ENCODE measurements at places on chromosomes 7 and 10.
A peak's percentile ranks its signal among the peaks of the same experiment; 100 is the strongest.

- no peak for DNase-seq
Measured at GRCh38 chr7:25545124-25546008, 317.1 kb upstream of the NPVF start.

- no peak for DNase-seq
Measured at GRCh38 chr10:88162852-88163251, 299.4 kb downstream of the PTEN start.

DNA sequence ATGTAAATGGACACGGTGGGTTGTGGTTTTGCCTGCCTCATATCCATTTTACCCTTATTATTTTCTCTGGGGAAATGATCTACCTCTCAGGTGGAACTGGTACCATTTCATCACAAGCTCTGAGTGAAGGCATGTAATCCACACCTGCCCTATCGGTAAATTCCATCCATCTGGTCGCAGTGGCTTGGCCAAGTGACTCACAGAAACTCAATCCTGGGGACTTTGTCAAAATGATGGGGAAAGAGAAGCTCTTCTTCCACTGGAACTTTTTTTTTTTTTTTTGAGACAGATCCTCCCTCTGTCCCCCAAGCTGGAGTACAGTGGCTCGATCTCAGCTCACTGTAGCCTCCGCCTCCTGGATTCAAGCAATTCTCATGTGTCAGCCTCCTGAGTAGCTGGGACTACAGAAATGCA is 48.2 kb upstream of the ANKRD1 start:
- DNase-seq = no peak

DNA sequence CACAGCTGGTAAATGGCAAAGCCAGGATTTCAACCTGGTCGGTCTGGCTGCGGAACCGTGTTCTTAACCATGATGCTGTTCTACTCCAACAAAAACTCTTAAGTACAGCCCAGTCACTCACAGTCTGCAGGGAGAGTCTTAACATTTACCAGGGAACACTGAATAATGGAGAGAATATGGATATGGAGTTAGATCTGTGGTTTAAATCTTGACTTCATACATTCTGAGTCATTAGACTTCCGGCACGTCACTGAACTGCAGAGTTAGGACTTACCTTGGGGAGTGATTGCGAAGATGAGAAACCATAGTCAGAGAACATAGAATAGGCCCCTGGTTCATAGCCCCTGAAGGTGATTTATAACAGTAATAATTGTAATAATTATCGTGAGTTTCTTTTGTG is 61.7 kb downstream of the ADRA2A start:
- DNase-seq = no peak

DNA sequence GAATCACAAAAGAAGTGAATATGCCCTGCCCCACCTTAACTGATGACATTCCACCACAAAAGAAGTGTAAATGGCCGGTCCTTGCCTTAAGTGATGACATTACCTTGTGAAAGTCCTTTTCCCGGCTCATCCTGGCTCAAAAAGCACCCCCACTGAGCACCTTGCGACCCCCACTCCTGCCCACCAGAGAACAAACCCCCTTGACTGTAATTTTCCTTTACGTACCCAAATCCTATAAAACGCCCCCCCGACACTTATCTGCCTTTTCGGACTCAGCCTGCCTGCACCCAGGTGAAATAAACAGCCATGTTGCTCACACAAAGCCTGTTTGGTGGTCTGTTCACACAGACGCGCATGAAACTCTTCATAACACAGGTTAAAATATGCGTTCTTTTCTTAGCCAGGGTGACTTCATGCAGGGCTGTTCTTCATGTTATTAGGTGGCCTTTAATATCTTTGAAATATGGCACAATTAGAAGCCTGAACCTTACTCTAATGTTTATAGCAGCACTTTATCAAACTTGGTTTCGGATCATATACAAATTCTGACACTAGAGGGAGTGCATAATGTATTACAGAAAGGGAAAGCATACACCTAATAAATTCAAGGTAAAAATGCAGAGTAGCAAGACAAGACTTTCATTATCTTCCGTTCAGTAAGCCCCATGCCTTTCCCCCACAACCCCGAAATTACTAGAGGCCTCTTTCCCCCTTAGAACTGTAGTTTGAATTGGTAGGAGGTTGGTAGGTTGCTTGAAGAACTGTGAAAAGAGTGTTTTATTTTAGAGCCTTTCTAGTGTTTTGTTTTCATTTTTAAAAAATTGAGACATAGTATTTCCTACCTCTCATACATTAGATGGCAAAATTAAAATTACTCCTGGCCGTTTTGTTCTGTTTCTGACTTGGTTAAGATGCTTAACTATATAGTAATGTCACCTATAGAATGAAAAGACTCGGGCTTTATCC is 117.9 kb downstream of the NPY start:
- peak; percentile 31 for DNase-seq

DNA sequence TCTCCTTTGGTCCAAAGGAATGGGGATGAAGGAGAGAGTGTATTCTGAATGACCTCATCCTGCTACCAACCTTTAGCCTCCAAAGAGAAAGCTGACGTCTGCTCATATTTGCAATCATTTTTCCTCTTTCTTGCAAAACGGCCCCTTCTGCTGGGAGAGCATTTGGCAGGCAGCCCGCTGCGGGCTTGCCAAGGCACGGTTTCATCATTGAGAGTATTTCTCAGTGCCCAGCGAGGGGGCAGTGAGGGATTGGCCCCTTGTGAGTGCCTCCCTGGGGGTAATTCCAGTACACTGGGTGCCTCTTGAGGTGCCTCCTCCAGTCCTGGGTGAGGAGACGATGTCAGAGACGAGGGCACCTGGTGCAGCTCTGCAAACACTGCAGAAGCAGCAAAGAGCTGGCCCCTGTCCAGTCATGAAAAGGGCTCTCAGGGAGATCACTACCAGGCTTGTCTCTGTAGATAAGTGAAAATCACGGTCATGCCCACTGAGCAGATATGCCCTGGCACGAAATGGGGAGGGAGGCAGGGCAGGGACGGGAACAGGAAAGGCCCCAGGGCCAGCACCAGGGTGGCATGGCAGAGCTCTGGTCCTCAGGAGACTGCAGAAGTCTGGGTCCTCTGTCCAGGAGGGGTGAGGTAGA is 48.7 kb upstream of the SHH start:
- DNase-seq = no peak

DNA sequence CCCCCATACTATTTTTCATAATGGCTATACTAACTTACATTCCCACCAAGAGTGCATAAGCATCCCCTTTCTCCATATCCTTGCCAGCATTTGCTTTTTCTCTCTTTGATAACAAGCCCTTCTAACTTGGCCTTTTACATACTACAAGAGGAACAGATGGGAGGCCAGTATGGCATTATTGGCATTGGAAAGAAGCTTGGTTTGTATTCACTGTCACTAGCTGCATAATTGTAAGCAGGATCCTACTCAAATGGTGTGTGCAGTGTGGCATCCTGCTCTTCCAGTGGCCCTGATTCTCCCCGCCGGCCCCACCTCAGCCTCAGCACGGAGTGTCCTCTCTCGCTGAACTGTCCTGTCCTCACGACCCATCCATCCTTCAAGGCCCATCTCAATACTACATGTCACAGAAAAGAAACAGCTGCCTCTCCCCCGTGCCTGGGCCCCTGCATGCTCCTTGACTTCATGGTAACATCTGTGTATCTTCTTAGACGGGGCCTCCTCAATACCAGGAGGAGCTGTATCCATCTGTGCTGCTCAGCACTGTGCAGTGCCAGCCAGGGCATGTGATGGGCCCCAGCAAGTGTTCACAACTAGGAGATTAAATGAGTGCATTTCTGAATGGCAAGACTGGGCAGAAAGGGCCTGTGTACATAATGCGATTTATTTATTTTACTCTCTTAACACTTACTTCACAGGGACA is 205.2 kb downstream of the COBL start:
- DNase-seq = no peak

- no peak for DNase-seq
Measured at GRCh38 chr7:40673285-40673684, 538.5 kb downstream of the SUGCT start.

DNA sequence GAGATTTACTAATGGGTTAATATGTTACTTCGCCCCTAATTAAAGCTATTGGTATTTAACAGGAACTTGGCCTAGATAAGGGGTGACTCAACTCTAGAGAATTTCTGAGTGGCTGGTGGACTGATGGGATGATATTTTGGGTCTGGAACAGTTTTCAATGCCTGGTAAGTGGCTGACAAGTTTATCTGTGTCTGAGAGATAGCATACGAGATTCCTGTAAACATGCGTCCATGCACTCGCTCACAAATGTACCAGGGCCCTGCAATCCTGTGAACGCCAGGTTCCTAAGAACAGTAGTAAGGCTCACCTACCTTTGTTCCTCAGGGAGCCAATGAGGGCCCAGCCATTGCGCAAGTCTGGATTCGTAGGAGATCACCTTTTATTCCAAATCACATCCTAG is 683.8 kb upstream of the ANKRD30A start:
- DNase-seq = no peak

- no peak for DNase-seq
Measured at GRCh38 chr7:111392294-111392693, 170.0 kb downstream of the IMMP2L start.

- no peak for DNase-seq
Measured at GRCh38 chr7:122269241-122269640, 35.3 kb downstream of the FEZF1 start.

- no peak for DNase-seq
Measured at GRCh38 chr10:49508654-49509053, 30.3 kb downstream of the ERCC6 start.

- no peak for DNase-seq
Measured at GRCh38 chr10:71868192-71868697, 17.2 kb upstream of the PSAP start.

- peak; percentile 45 for DNase-seq
Measured at GRCh38 chr10:70499836-70500167, 21.2 kb downstream of the PALD1 start.

- DNase-seq = no peak
Measured at GRCh38 chr10:44673245-44673983, 237.7 kb upstream of the TMEM72 start.

GRCh38 chr10:70084189-70084588 is 31.5 kb downstream of the MACROH2A2 start:
- DNase-seq = no peak

DNA sequence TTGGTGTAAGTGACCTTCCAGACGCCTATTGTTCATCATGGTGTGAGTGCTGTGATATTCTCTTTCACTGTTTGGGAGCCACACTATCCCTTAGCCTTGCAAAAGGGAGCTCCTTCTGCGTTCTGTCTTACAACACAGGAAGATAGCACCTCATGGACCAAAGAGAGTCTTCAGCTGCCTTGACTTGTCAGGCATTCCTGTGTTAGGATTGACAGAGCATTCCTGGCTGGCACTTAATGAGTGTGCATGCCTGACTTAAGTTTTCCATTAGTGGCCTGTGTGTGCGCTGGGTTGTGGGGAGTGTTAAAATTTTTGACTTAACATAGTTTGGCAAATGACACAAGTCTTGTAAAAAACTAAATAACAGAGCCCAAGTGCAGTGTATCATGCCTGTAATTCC is 21.9 kb upstream of the MSRB2 start:
- no peak for DNase-seq

GRCh38 chr10:34327184-34327583 is 487.9 kb downstream of the PARD3 start:
- no peak for DNase-seq

DNA sequence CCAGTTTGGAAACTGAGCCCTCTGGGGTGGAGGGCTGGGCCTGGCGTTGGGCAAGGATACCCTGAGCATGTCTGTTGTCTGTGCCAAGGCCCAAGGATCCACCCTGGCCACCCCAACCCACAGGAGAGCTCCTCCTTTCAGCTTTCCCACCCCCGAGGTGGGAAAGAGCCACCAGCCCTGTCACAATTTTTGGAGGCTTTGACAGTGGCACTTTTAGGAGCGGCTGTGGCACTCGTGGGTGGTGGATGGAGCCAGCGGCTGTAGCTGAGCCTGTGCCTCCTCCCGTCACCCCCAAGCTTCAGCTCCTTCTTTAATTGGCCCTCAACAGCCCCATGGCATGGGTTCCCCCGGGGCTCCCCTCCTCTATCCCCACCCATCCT is 18.2 kb upstream of the ZNF862 start:
- no peak for DNase-seq

- no peak for DNase-seq
Measured at GRCh38 chr10:103990121-103990520, 23.2 kb downstream of the SLK start.

DNA sequence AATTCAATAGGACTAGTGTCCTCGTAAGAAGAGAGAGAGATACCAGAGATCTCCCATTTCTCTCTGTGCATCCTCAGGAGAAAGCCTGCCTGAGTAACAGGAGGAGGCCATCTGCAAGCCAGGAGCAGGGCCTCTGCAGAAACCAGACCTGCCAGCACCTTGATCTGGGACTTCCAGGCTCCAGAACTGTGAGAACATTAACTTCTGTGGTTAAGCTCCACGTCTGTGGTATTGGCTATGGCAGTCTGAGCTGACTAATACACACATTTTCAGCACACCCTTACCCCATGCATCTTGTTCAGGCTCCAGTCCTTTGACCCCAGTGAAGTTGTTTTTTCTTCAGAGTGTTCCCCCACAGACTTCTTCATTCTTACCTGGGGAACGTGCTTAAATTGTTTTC is 3.1 kb upstream of the CRTAC1 start:
- no peak for DNase-seq

GRCh38 chr10:125783408-125783807 is 7.8 kb upstream of the MMP21 start:
- DNase-seq = no peak

DNA sequence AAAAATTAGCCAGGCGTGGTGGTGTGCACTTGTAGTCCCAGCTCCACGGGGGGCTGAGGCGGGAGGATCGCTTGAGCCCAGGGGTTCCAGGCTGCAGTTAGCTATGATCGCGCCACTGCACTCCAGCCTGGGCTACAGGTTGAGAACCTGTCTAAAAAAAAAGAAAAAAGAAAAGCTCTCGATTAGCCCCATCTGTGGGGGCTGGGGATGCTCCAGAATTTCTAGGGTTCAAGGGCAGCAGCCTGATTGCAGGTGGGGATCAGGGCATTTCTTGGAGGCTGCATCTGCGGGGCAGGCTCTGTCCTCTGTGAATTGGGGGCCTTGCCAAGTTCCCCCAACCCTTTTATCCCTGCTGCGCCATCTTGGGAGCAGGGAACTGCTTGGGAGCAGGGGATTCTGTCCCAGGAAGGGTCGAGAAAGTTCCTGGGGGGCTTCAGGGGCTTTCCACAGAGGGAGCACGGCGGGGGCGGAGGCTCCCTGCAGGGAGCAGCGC is 651 bp upstream of the ARPC1A start:
- no peak for DNase-seq

DNA sequence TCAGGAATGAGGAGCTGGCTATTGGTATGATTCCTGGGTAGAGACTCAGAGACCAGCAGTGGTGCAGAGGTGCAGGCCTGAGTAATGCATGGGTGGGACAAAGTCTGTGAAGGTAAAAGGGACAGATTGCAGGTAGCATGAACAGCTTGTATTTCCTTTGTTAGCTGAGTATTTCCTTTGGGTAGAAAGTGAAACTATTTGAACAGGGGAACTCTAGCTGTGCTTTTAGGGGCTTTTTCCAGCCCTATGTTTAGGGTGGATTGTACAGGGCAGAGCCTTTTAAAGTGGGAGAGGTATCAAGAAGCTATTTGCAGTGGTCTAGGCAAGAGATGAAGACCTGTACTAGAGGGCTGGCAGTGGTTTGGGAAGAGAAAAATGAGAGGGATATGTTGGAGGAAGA is 739.9 kb downstream of the REEP3 start:
- DNase-seq = no peak
